SJCRH30 (cell line): ENCODE measurements at places on chromosomes 6 and 20.
A peak's percentile ranks its signal among the peaks of the same experiment; 100 is the strongest.

DNA sequence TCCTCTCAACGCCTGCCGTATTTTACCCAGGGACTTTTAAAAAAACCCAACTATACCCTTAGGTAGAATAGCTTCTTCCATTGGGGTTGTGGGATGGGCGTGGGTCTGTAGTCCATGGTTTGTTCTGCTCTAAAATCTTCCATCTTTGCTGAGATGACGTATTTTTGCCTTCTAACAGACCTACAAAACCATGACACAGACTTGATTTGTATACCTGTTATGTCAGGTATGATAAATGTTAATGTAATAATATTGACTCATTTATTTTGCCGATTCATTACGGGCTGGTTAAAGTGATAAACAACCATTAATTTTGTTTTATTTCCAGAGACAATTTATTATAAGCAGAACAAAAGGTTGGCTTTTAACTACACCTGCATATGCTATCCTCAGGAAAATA is 48.7 kb downstream of the UST start:
- no peak for DNase-seq

GRCh38 chr6:47188588-47189021 is 121.1 kb downstream of the TNFRSF21 start:
- no peak for DNase-seq

DNA sequence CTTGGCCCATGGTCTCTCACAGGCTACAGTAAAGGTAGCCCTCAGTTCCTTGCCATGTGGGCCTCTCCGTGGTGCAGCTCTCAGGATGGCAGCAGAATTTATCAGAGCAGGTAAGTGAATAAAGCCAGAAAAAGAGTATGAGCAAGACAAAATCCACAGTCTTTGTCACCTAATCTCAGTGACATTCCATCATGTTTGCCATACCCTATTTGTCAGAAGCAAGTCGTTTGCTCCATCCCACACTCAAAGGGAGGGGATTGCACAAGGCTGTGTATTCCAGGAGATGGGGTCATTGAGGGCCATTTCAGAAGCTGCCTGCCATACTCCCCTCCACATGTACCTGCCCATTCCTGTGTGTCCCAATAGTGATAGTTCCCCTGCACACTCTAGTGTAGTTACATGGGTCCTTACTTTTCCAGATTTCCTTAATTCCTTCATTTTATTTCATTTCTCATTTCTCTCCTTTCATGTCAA is 24.2 kb downstream of the ISM1 start:
- DNase-seq: no peak

GRCh38 chr6:158409451-158409850 is 97.2 kb downstream of the TULP4 start:
- peak; percentile 58 for DNase-seq

- DNase-seq: no peak
Measured at GRCh38 chr6:2632976-2633584, 117.6 kb downstream of the MYLK4 start.

- DNase-seq: no peak
Measured at GRCh38 chr6:33136310-33136900, 55.9 kb downstream of the COL11A2 start.

DNA sequence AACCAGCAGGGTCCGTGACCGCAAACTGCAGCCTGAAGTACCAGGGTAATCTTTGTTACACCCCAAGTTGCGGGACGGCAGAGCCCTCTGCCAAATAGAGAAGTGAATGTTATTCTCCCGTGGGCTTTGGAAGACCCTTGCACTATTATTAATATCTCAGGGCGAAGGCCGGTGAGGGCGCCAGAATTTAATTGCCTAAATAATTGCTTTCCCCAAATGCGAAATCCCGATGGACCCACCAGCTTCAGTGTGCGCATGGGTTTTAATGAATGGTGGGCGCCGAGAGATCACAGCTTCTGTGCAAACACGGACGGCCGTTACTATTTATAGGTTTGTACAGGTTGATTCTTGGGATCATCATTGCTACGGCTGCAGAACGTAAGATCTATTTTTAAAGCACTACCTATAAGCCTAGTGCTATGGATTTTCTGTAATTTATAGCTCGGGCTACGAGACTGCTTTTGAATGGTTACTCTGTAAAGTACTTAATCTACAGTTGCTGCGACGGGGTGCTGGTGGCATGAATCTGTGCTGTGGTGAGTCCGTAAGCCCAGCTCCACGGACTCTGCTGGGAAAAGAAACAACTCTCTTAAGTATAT is 15.2 kb upstream of the PHACTR3 start:
- DNase-seq: no peak

DNA sequence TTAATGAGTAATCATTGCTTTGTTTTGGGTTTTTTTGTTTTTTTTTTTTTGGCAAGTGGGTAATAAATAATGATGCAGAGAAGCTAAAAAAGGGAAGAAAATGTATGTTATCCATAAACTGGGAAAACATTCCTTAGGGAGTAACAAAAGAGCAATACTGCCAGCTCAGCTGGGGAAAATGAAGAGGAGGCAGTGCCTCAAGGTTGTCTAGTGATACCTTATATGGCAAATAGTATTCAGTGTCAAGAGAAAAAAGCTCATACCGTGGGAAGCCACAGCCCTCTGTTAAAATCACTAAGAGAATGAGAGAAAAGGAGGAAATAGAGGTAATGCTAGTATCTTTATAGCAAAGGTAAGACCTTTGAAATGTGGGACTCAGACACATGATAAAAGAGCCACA is 47.1 kb upstream of the SMLR1 start:
- no peak for DNase-seq

DNA sequence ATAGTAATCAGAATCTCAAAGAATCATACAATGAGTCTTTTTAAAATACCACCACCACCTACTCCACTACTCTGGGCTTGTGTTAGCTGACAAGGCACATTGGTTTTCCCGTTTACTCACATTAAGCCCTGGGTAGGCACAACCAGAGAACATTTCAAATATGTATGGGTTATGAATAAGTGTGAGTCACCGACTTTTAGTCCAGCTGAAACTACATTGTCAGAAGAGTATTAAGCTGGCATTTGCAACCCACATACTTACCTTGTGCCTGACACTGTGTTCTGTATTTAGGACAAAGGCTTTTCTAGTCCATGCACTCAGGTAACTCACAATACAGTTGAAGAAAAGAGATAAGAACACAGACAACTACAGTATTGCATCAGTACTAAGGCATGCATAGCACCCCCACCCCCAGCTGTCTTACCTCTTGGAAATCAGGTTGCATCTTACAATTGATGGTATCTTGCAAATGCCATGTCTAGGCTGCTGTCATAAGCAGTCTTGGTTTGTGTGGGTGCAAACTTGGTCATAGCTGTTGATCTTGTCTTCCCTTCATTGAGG is 40.3 kb upstream of the AHI1 start:
- DNase-seq: no peak

GRCh38 chr6:167401525-167402194 is 76.8 kb downstream of the TTLL2 start:
- DNase-seq: no peak

DNA sequence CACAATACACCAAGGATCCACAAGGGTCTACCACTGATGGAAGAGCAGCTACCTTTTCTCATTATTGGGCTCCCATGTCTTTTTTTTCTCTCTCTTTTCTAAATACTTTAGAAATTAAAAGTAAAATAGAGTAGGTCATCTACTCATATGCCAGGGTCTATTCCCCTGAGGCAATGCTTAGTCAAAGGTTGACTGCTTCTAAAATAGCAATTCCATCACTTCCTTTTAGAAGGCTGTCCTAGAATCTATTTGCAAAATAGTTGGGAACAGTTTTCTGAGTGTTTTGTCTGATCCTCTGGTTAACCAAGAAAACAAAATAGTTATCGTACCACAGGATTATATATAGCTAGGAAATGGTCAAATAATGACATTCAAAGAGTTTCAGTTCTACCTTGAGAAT is 174.1 kb downstream of the COL21A1 start:
- no peak for DNase-seq

DNA sequence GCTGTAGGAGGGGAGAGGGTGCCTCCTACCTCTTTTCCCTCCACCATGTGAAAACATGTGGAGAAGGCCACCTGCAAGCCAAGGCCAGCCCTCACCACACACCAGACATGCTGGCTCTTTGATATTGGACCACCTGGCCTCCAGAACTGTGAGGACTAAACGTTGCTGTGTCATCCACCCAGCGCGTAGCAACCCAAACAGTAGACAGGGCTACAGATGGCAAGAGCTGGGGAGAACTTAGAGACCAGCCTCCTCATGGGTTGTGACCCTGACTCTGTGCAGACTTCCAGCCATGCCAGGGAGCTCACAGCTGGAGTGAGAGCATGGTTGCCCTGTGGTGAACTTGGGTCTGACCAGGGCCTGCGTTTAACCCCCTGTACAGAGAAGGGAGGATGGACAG is 195.9 kb upstream of the CST7 start:
- DNase-seq: no peak

- DNase-seq: no peak
Measured at GRCh38 chr20:24978513-24978912, 14.0 kb downstream of the APMAP start.

DNA sequence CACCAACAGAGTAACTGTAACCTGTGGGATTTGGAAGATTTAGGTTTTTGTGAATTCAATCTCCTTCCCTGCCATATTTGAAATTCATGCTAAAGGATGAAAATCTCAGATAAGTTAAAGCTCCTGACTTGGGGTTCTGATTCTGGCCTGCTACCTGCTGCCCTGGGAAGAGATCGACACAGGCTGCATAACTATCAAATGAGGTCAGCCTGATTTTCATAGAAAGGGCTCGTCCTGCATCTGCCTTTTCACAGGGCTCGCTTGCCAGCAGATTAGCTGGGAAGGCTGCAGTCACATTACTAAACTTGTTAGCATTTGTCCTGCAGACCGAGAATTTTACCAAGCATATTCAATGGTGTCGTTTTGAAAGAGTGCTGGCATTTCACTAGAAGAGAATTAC is 14.6 kb downstream of the GCLC start:
- no peak for DNase-seq

DNA sequence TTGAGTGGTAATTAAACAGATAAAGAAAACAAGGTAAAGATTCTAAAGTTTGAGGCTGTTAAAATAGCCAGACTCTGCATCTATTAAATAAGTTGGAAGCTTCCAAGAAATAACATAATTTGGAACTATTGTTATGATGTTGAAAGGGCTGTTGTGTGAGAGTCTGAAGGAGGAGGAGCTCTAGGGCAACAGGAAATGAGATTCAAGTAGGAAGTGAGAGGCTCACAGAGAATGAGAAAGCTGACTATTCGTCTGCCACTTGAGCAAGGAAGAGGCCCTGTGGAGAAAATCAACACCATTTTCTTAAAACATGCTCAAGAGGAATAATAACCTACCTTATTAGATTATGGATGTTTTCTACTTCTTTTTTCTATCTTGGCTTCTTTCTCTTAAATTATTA is 185.2 kb downstream of the SLC24A3 start:
- DNase-seq: no peak

- no peak for DNase-seq
Measured at GRCh38 chr20:53636540-53637097, 43.0 kb upstream of the ZNF217 start.
